ENCODE measurements at places on chromosomes 3 and 15.

DNA sequence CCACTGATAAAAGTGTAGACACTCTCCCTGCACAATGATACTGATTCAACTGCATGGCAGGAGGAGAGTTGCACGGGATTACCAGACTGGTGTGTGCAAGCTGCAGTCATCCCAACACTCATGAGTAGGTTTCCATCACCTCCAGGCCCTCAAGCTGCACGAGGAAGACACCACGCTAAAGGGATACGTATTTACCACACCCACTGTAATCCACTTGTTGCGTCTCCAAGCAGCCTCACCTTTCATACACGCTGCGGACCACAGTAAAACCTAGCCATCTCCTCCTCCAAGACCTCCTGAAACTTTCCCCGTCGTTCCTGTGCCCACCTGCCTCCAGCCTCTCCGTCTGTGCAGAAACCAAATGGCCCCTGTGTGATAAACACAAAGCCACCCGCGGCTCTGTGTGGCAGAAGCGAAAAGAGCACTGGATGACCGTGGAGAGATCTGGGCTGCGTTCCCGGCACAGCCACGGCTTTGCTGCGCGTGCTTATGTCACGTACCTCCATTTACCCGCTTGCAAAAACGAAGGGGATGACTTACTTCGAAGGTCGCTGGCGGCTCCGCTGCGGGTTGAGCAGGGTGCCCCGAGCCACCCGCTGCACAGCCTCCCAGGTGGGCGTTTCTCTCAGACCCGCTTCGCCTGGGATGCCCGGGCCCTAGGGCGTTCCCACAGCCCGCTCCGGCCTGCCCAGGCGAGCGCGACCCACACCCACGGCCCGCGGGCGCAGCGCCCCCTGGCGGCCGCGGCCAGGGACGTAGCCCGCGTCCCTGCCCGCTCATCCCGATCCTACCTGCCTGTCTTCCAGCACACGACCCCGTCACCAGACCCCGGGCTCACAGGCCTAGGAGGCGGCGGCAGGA is 643 bp downstream of the ABCC5 start:
- DNase-seq = no peak

- no peak for DNase-seq
Observed at GRCh38 chr3:169591159-169591951, 72.2 kb downstream of the MECOM start.

DNA sequence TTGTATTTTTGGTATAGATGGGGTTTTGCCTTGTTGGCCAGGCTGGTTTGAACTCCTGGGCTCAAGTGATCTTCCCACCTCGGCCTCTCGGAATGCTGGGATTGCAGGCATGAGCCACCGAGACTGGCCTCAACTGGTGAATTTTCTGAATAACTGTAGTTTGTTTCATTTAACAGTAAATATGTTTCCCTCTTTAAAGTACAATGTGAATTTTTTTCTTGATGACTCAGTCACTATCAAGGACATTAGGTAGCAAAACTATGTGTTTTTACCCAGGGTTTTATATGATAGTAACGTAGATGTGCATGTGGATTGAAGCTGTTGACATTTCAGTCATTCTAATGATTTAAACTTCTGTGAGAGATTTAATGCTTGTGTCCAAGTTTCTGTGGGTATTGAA is 40.2 kb upstream of the MAPKBP1 start:
- no peak for DNase-seq

GRCh38 chr3:139187648-139188047 is 143.0 kb upstream of the PRR23C start:
- DNase-seq = no peak

GRCh38 chr15:84734794-84735479 is 13.5 kb upstream of the ZNF592 start:
- peak; percentile 62 for DNase-seq

DNA sequence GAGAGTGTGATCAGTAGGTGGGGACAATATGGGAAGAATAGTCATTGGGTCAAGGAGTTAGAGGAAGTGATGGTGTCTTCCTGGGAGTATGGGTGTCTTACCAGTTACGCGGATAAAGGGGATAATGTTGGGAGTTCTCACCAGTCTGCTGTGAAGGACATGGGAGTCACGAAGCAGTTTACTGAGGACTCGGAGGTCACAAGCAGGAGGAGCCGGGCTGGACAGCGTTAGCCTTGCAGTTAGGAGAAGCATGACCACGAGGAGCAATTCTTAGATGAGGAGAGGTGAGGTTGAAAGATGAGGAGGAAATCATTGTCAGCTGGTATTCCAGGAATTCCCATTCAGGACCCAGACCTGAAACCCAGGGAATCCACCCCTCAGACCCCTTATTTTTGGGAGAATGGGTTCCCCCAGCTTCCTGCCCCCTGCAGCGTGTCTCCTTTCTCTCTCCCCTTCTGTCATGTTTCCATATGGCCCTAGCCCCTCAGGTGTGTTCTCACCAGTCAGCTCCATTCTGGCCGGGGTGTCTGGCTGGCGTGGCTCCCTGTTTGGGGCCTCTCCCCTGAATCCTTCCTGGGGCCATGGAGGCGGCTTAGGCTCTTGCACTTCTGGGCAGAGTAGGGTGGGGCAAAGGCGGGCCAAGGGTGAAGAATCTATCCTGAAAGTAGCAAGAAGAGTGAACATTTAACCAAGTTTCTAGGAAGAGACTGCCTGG is 2.1 kb downstream of the THPO start:
- no peak for DNase-seq

GRCh38 chr3:156360083-156360482 is 194.8 kb downstream of the SSR3 start:
- no peak for DNase-seq

DNA sequence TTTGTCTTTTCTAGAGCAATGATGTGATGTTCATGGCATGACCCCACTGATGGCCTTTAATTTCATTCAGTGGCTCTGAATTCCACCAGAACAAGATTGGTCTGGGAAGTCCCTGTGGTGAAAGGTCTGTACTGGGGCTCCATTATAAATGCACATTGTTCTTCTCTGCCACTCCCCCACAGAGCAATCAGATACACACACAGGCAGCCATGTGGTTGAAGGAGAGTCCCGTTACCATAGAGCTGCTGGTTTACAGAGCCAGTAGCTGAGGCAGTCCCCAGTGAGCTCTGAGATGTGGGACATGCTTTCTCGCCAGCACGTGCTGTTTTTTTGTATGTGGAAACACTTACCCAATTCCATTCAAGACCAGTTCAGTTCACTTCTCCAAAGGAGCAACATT is 172.7 kb upstream of the TRIM42 start:
- DNase-seq = no peak

- no peak for DNase-seq
Observed at GRCh38 chr15:89301304-89302089, 33.1 kb downstream of the POLG start.

DNA sequence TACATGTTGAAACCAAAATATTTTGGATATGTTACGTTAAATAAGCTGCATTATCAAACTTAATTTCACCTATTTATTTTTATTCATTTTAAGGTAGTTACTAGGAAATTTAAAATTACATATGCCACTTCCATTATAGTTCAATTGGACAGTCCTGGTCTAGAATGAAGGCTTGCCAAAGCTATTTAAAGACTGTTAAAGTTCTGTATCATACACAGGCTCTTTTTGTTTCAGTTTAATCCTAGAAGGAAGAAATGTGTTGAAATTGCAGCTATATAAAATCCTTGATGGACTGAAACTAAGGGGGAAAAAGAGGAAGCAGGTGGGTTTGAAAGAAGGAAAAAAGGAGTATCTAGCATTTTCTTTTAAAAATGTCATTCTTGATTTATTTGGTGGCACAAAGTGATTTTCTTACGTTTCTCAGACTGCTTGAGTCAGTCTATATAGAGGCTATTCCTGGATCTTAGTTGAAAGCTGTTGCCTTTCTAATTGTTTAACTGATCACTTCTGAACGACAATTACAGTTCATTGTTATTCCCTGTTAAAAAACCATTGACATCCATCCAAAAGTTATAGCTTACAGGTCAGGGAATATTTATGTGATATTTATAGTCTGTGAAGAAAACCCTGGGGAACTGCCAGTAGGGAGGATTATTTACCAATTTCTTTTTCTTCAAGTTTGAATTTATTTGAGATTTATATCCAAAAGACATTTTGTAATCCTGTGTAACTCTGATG is 195.0 kb downstream of the RORA start:
- no peak for DNase-seq

DNA sequence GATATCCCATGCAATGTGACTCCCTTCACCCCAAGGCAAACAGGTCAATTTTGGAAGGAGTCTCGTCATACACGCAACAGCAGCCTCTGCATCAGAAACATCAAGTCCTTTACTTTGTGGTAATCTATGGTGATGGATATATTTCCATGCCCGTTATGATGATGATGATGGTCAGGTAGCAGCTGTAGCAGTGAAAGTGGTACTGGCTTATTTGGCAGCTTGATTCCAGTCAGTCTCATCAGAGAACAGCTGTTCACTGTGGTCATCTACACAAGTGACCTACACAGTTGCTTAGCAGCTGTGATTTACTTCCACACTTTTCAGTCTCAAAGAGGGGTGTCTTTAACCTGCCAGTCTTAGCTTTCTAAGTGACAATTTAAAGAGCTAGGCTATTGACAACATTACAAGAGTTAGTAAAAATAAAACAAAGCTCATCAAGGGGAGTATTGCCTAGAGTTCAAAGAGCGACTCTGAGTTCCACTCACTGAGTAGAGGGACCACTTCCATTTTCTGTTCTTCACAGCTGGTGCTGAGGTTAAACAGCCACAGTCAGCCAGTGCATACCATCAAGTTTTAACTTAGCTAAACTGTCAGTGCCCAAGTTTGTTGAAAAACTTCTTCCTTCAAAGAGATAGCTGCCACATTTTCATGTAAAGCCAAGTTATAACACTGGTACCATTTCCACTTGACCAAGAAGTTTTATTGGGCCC is 587.4 kb upstream of the KCNMB2 start:
- no peak for DNase-seq

- no peak for DNase-seq
Observed at GRCh38 chr3:32511005-32511404, 8.4 kb upstream of the CMTM6 start.

DNA sequence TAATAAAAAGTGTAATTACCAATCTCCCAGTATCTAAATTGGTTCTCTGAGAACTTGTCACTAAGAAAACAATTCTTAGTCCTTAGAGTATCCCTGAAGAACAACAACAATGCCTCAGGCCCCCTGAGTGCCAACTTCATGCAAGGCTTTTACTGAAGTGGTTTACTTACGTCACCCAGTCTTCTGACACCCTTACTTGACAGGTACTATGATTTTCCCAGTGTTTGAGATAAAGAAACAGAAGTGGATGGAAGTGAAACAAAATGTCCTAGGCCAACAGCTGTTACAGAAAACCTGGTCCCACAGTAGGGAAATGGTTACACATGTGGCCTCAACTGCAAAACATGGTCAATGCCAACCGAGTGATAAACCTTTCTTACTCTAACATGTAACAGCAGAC is 331.1 kb downstream of the FOXP1 start:
- no peak for DNase-seq

GRCh38 chr15:34206011-34206410 is 3.9 kb downstream of the KATNBL1 start:
- no peak for DNase-seq

- DNase-seq = no peak
Observed at GRCh38 chr15:63284335-63284734, 6.9 kb downstream of the APH1B start.

GRCh38 chr3:52528586-52529375 is 4.9 kb downstream of the NT5DC2 start:
- no peak for DNase-seq

DNA sequence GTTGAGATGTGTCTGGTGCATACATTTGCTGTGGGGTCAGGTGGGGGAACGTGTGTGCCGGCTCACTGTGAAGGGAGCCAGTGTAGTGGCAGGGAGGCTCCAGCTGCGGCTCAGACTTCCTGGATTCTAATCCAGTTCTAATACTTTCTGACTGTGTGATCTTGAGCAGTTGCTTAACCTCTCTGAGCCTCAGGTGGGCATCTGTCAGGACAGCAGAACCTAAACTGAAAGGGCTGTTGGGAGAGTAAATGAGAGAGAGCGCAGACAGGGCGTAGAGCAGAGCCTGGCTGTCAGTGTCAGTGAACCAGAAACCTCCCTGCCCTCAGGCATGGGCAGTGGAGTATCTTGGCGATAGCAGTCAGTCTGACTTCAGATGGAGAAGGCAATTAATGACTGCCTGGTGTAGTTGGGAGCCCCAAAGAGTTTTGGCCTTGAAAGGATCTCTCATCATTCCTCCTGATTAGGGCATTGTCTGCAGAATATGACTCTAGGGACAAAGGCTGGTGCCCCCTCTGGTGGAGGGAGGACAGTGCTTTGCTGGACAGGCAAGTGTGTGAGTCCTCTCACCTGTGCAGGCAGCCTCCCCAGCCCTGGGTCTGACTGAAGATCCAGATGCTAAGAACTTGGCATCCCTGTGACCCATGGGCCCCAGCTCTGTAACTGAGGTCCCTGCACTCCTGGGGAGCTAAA is 9.6 kb downstream of the KBTBD13 start:
- DNase-seq = no peak

GRCh38 chr3:175778994-175779393 is 919.9 kb downstream of the NAALADL2 start:
- DNase-seq = no peak

DNA sequence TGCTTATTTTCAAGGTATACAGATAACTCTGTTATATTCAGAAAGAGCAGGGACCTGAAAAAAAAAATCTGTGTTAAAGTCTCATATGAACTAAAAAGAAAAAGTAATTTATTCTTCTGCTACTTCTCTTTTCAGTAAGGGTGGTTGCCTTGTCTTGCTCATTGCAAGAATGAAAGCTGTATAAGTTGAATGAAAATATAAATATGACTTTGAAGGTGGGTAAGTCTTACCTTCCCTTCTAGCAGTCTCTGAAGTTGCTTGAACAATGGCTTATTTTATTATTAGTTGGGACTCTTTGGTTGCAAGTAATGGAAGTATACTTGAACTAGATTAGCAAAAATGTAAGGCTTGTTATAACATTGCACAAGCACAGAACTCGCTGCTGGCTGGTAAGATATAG is 1554.9 kb downstream of the SI start:
- no peak for DNase-seq

DNA sequence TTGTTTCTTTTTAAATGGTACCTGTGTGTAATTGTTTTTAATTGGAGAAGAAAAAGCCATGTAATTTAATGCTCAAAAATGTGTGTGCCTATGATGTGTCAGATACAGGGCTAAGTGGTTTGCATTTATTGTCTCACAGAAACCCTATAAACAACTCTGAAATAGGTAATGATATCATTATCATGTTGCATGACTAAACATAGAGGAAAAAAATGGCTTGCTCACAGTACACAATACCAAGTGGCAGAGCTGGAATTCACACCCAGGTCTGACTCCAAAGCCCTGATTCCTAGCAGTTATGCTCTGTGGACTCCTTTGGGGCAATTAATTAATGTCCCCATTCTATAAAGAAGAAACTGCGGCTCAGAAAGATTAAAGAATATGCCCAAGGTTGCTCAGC is 237.4 kb upstream of the TRIM42 start:
- no peak for DNase-seq

DNA sequence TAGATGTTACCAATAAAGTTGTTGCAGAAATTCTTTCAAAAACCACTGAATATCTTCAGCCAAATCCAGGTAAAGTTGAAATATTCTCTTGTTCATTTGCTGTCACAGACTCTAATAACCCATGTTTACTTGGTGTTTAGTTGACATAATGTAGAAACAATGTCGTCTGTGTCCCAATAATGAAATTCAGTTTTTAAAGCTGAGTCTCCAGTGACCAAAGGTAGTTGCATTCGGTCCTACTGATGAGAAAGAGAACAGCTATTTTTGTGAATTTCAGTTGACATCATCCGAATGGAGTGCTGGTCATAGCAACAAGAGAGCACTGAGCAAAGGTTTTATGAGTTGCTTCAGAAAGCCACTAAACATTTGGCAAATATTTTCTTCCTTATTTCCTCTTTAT is 88.8 kb upstream of the ADAMTSL3 start:
- no peak for DNase-seq
